Articular chondrocyte of knee joint (primary cell): ENCODE measurements at places on chromosomes 7 and 10. TPM values are rescaled to one million over a fixed set of nuclear protein-coding genes. Genes with fewer than 3 reads are reported as not detected.

Gene NEURL1
- total RNA-seq, result 0.11 and 0.26 TPM in 2 replicates

Gene AKR1C3
- total RNA-seq, result 107 and 148 TPM in 2 replicates

Gene ERCC6
- 31.8 and 61.5 TPM in 2 replicates for total RNA-seq

Gene CADPS2
- 27.3 and 27.6 TPM in 2 replicates for total RNA-seq

Gene ZNF511
- 21.1 and 23.0 TPM in 2 replicates for total RNA-seq

Gene C7orf57
- under 0.01 TPM in 1 of 2 replicates, not detected in the other for total RNA-seq

Gene OR13A1
- total RNA-seq, result not detected in 2 replicates

Gene AMZ1
- total RNA-seq, result 0.65 and 0.86 TPM in 2 replicates

Gene ACSM6
- not detected in 2 replicates for total RNA-seq

Gene SH2D4B
- total RNA-seq, result not detected in 2 replicates

Gene ADCYAP1R1
- total RNA-seq, result not detected in 2 replicates

Gene NCF1
- total RNA-seq, result not detected in 2 replicates

Gene HSPB1
- 100 and 102 TPM in 2 replicates for total RNA-seq

Gene EIF4H
- 269 and 293 TPM in 2 replicates for total RNA-seq

Gene PLAU
- total RNA-seq, result 40.5 and 42.2 TPM in 2 replicates

Gene ELFN1
- total RNA-seq, result 2.3 and 3.9 TPM in 2 replicates

Gene PKD2L1
- total RNA-seq, result not detected in 2 replicates

Gene RAPGEF5
- total RNA-seq, result 3.4 and 4.3 TPM in 2 replicates

Gene NME8
- not detected in 2 replicates for total RNA-seq

Gene RSPH10B2
- 0.11 TPM in 1 of 2 replicates, not detected in the other for total RNA-seq

Gene WNT8B
- total RNA-seq, result not detected in 2 replicates

Gene SLC25A28
- 24.3 and 24.5 TPM in 2 replicates for total RNA-seq

Gene FKBP6
- under 0.01 TPM in 1 of 2 replicates, not detected in the other for total RNA-seq

Gene AGR2
- 0.39 and 0.86 TPM in 2 replicates for total RNA-seq

Gene IFIT2
- total RNA-seq, result 7.4 and 9.9 TPM in 2 replicates

Gene SFMBT2
- 1.8 and 2.9 TPM in 2 replicates for total RNA-seq

Gene NOM1
- total RNA-seq, result 15.7 and 17.9 TPM in 2 replicates

Gene C10orf53
- total RNA-seq, result not detected in 2 replicates

Gene NPSR1
- total RNA-seq, result not detected in 2 replicates

Gene RHOBTB1
- total RNA-seq, result 18.8 and 22.3 TPM in 2 replicates

Gene ANKRD26
- total RNA-seq, result 14.8 and 15.5 TPM in 2 replicates

Gene HHEX
- total RNA-seq, result 0.86 and 1.2 TPM in 2 replicates

Gene GLI3
- total RNA-seq, result 20.2 and 25.5 TPM in 2 replicates

Gene MYL10
- total RNA-seq, result not detected in 2 replicates

Gene SNCG
- total RNA-seq, result 17.6 and 20.6 TPM in 2 replicates

Gene MRLN
- not detected in 2 replicates for total RNA-seq

Gene PON3
- total RNA-seq, result 1.6 and 2.6 TPM in 2 replicates

Gene HPSE2
- not detected in 2 replicates for total RNA-seq

Gene STEAP1B
- total RNA-seq, result 26.2 and 32.1 TPM in 2 replicates

Gene TMEM270
- total RNA-seq, result not detected in 2 replicates

Gene HABP2
- total RNA-seq, result not detected in 2 replicates

Gene CPEB3
- 2.4 and 2.9 TPM in 2 replicates for total RNA-seq

Gene CALN1
- not detected in 2 replicates for total RNA-seq

Gene ITGA8
- total RNA-seq, result under 0.01 TPM in 1 of 2 replicates, not detected in the other
